RKO (cell line): ENCODE measurements at places on chromosomes 12 and 14.

DNA sequence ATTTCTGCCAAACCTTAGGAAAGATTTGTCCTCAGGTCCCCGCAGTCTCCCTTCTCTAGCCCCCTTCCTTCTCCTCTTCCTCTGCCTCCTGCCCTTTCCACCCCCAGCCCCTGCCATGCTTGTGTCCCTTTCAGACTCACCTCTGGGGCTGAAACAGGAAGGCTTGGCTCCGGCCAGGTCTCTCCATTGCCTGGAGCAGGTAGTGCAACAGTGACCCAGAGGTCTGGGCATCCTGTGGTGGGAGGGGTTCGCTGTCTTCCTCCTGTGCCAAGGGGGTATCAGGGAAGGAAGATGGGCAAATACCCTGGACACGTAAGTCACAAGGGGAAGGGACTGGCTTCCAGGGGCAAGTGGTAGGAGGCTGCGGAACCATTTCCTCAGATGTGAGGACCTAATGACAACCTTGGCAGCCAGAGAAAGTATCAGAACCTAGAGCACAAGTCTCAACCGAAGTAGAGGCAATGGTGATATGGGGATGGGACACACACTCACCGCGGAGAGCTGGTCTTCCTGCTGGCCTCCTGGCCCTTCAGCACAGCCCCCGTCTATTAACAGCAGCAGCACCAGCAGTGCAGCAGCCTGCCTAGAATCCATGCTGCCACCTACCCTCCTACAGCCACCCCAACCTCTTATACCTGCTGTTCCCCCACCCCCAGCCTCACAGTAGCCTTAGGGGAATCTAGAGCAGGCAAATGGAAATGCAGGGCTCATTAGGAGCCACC is at the start of gene NPFF:
TSS of gene NPFF (minus strand) at position 604 of the 722 bp plus-strand sequence. CDS start at position 594, 10 bp downstream.
- DNase-seq: no peak

DNA sequence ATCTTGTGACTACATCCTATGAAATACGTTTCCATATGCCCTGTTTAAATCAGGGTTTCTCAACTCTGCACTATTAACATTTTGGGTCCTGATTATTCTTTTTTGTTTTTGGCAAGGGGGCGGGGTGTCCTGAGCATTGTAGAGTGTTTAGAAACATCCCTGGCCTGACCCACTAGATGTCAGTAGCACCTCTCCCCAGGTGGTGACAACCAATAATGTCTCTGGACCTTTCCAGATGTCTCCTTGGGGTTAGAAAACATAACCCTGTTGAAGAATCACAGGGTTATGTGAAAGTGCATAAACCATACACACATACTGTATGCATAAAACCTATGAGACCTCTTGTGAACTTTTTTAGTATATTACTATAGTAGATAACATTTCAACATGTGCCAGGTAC is 1.4 kb downstream of the ACAD10 start:
- peak; percentile 46 for DNase-seq

GRCh38 chr12:32783029-32783428 is 27.3 kb upstream of the YARS2 start:
- no peak for DNase-seq

DNA sequence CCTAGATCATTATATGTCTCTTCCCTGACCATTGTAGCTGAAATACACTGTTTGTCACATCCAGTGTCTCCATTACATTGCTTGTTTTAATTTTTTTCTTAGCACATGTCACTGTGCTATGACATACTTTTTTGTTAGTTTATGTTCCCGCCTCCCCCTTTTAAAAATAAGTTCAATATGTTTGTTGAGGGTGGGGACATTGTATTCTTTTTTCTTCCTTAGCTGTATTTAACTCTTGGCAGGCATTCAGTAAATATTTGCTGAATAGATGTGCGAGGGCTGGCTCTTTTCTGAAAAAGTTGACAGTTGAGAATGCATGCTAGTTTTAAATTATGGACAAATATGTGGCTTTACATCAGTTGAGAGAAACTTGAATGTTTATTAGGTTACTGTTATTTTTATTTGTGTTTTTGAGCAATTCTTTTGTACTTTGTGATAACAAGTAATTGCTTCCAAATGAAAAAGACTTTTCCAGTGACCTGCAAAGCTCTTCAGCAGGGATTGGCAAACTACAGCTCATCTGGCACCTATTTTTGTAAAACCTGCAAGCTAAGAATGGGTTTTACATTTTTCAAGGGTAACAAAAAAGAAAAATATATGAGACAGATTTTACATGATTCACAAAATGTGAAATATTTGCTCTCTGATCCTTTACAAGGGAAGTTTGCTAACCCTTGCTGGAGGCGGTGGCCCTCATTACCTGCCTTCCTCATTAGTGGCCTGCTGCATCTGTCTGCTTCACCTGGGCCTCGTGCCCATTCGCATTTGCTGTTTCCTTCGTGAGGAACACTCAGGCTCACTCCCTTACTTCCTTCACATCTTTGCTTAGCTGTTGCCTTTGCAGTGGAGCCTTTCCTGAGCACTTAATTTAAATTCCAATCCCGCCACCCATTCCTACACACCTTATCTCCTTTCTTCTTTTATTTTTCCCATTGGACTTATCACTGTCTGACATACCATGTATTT is 229.4 kb downstream of the ERC1 start:
- no peak for DNase-seq

- DNase-seq: no peak
Observed at GRCh38 chr12:68633614-68634558, 23.2 kb downstream of the RAP1B start.

GRCh38 chr12:130716969-130717366 is 869 bp upstream of the RIMBP2 start:
- no peak for DNase-seq

DNA sequence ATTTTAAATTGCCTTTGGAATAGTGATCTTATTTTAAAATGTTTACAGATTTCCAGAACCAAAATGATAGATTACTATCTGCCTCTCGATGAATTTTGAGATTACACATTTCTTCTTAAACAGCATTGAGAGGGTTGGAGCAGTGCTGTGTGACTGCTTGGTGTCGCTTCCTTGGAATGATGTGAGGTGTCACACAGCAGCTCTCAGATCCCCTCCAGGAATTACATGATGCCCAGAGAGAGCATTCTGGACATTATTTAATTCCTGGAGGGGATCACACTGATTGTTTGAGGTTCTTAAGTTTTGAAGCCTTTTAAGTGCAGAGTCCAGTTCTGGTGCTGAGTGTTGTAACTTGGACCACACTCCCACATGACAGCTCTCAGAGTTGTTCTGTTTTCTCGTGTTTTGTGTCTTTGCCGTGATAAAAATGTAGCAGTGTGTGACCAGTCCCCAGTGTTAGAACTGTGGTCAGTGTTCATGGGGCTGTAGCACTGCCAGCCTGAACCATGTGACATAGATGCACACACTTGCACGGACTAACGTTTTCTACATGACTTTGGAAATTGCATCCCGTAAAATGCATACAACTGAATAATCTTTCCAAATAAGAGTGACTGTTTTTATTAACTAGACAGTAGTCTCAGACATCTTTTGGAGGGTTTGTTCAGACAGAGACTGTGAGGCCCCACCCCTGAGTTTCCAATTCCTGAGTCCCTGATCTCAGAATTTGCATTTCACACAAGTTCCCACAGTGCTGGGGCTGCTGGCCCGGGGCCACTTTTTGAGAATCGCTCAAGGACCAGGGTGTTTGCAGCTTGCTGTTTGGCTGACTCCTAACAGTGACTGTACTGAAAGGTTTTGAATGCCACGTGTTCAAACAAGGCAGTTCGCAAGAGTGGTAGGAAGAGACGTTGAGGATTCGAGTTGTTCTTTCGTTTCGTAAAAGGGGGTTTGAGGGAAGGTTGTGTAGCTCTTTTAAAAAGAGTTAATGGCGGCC is 26.0 kb downstream of the XRCC3 start:
- DNase-seq: no peak

DNA sequence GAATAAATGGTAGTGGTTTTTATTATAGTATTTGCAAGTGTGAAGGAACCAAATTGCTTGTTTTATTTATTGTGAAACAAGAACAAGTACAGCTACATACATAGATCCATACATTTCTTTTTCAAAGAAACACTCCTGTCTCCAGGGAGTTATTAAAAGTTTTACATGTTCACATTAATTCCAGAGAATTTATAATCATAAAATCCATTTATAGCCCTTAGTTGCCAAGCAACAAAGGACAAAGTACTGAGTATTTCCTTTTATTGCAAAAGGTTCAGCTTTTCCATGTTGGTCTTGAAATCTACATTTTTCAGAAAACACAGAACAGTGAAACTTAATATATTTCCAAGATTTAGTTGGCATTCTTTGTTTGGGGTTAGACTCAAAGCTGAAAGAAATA is 9.5 kb downstream of the MYRFL start:
- DNase-seq: no peak

GRCh38 chr12:130952171-130952954 is 1.3 kb upstream of the ADGRD1 start:
- no peak for DNase-seq

DNA sequence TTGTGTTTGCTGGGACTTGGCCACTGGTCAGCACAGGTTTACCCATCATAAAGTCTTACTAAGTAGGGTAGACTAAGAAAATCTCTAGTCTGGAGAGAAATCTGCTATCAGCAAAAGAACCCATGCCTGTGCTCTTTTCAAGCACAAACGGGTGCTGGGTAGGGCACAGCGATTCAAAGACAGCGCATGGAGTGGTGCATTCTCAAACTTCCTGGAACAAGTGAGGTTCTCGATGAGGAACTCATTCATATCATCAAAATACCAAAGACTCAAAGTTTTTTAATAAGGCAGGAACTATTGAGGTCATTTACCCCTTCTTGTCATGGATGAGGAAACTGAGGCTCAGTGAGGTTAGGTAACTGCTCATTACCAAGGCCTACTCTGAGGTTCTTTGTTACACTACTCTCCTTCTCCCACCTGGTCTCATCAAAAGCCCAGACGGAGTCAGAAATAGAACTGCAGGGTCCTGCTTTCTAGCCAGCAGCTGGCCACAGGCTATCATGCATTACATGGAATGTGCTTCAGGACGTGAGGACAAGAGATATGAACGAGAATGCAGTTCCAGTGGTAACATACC is 390.3 kb downstream of the ZFP36L1 start:
- DNase-seq: no peak

DNA sequence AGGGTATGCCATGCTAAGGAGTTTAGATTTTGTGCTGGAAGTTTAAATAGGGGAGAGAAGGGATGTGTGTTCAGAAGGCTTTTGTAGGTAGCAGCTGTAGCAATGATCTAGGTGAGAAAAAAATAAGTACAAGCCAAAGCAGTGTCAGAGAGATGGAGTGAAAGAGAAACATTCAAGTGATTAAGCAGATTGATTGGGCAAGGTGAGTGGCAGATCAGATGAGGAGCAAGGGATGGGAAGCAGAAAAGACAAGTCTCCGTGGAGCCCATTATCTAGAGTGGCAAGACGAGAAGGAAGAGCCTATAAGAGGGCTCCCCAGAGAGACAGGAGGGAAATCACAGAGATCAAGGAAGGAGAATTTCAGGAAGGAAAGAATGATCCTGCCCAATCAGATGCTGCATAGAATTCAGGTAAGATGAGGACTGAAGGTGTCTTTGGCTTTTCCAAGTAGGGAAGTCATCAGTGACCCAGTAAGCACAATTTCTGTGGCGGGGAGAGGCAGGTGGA is 133.5 kb downstream of the ETV6 start:
- DNase-seq: no peak
